ENCODE measurements at places on chromosomes 6 and 20.

DNA sequence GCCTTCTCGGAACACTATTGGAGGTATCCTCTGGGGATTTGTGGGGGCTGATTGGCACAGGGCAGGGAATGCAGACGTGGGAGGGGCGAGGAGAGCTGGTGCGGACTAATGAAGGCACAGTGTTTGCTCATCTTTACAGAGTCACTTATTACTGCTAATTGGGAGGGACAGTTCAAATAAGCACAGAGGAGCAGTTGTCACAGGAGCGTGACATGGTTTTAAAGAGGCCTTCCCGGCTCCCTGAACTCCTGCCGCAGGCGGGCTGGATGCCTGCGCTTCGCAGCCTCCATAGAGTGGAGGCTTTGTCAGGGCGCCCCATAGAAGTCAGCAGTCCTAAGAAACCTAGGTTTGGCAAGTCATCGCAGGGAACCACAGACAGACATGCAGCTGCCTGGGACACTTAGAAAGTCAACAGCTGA, 149.6 kb downstream of the LINC00237 start:
- no peak for DNase-seq

- no peak for DNase-seq
Observed at GRCh38 chr20:12047838-12048432, 130.2 kb downstream of the BTBD3 start.

DNA sequence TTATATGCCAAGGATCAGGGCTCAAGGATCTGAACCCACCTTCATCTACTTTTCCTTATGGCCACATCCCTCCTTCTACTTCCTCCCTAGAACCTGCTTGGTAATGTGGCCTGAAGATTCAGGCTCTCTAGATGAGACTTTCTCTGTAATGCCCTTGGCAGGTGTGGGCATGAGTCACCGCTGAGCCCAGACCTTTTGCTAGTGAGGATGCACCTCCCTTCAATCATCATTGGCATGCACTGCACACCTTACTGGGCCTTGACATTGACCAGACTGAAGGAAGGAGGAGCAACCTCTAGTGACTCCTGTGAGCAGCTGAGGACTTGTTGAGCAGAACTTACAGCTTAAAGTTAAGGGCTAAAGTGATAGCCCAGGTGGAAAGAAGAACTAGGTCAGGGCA, 405.3 kb downstream of the MAFB start:
- DNase-seq: no peak

DNA sequence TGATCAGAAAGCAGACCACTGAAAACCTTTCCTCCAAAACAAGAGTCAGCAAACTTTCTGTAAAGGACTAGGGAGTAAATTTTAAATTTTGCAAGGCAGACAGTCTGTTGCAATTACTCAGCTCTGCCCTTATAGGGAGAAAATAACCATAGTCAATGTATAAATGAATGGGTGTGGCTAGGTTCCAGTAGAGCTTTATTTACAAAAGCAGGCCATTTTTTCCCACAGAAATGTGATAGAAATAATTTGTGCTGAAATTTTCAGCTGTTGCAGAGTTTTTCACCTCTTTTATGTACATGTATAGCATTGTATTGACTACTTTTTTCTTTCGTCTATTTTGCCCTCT, 7.7 kb downstream of the AMD1 start:
- no peak for DNase-seq

DNA sequence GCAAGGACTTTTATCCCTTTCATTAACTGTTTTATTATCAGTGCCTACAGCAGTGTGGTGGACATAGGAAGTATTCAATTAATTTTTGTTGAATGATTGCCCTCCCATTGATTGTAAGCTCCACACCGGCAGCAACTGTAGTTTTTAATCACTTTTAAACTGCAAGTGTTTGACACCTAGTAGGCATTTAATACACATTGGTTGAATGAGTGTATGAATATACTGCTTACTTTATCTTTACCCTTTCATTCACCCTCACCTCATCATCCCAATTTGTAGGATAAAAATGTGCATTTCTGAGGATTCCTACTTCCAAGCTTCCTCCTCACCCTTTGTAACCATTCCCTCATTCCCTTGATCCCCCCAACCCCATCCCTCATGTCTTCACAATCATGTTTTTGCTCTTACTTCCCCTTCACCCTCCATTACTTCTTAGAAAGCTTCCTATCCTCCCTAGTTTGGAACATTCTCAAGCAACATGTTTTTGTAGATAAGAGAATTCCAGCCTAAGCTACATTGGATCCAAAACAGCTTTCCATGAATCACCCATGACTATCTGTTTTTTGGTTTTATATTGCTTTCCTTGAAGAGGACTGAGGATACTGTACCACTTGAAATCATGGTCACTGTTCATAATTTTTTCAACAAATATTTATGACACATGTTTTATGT, 955 bp upstream of the SLC26A8 start:
- no peak for DNase-seq

DNA sequence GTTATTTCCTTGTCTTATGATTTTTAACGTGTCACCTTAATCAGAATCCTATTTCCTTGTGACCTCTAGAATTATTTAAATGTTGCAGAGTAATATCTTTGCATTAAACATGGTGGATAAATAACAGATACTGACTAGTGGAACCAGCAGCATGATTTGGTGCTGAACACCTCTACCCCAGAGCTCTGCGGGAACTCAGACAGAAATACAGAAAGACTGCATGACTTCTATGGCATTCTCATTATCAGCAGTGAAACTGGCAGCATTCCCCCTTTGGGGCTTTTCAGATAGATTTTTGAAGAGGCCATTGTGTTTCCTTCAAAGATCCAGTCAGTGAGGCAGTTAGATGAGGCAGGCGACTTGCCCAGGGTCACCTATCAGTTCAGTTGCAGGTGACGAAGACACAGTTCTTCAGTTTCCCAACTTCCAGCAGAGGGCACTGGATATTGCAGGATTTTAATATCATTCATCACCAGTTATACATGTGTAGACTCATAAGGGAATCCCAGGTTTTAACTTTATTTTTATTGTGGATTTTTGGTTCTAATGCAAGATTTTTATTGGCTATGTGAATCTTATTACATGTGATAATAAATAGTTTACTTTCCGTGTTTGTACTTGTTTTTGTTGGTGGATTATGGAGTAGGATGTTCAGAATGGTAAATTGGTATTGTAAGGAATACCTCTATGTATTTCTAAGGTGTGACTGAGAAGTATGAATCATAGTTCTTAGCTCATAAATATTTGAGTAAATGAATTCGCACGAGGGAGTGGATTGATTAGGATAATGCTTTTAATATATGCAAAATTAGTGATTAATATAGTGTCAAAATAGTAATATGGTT, 81.3 kb downstream of the AFDN start:
- DNase-seq: no peak

GRCh38 chr20:61002090-61002489, 250.0 kb upstream of the CDH4 start:
- DNase-seq: no peak

DNA sequence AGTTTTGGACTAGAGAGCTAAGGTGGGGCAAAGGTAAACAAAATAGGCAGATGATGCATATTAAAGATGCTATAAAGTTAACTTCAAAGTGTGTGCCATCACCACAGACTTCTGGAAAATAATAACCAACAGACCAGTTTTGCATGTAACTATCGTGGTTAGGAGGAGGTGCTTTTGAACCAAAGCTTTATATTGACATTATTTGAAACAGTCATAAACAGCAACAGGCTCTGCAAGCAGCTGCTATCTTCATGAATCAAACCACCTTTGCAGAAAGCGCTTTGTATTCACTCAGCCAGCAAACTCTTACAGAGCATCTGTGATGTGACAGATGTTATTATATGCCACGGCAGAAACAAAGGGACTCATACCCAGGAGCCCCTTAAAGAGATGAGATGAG, 81.9 kb downstream of the CRYBG1 start:
- DNase-seq: no peak

DNA sequence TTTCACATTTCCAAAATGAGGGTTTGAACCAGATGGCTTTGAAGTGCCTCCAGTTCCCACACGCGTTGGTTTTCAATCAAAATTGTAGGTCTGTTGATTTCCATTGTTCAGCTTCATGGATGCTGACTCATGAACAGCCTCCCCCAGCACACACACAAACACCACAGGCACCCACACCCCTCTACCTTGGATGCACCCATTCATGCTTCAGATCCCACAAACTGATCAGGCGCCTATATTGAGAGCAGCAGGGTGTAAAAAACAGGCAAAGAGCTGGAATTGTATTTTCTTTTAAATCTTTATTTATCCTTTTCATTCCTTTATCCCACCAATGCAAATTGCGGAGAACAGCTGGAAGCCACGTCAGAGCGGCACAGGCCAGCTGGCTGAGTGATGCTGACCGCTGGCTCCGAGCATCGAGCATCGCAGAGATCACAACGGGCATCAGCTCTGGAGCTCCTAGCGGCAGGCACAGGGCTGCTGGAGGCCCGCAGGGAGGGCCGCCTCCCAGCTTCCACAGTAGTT, 29.3 kb upstream of the TBC1D7 start:
- DNase-seq: no peak

DNA sequence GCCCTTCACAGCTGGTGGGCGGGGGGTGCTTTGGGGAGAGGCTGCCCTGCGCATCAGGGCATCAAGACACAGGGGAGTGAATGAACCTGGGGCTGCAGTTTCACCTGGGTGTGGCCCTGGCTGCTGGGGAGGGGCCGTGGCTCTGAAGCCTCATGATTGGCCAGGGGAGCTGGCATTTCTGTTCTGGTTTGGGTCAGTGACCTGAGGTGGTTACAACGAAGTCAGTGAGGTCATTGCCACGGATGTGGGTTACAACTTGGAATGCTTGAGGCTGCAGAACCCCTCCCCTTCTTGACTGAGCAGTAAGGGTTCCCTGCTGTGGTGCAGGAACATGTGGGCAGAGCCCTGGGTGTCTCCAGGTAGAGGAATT, 3.0 kb downstream of the TCEA2 start:
- no peak for DNase-seq

DNA sequence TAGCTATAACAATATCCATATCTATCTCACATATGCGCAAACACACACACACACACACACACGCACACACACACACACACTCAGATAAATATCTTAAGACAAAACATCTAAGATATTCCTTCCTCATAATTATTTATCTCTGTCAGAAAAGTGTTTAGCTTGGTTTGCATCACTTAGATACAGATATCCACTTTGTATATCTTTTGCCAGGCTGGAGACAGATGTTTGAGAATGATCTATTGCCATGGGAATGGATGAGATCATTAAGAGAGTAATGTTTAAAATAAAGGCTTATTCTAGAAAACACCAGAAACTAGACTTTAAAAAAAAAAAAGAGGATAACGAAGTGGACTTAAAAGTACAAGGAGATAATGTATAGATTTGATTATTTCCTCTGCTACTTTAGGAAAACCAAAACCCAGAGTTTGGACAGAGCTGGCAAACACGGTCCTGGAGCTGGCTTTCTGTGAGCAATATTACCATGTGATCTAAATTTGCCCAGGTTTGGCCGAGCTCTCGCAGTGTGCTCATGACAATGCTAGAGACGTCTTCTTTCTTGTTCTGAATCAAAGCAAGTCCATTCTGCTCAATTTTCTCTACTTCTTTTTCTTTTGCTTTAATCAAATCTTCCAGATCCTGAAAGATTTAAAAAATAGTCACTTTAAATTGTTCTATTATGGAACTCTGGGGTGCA, 411.8 kb downstream of the SYNE1 start:
- no peak for DNase-seq

- no peak for DNase-seq
Observed at GRCh38 chr20:19789446-19789845, 31.4 kb downstream of the RIN2 start.

- no peak for DNase-seq
Observed at GRCh38 chr6:14476793-14477531, 359.4 kb downstream of the CD83 start.

GRCh38 chr6:16136621-16137450, 8.0 kb downstream of the MYLIP start:
- peak; percentile 61 for DNase-seq

GRCh38 chr20:46343348-46343974, 35.2 kb upstream of the CDH22 start:
- DNase-seq: no peak

GRCh38 chr6:42409581-42409980, 42.1 kb downstream of the TRERF1 start:
- DNase-seq: no peak

DNA sequence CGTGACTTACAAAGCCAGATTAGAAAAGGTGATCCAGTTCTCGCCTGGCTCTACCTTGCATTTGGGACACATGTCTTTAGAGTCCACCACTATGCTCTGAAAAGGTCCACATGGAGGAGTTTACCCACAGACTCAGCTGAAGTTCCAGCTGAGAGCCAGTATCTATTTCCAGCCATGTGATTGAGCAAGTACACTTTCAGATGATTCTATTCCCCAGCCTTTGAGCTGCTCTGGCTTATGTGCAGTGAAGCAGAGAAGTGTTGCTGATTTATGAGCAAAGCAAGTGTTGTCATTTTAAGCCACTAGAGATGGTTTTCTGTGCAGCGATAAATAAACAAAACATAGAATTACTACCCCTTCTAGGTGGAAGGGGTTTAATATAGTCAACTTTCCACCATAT, 520.8 kb upstream of the RNF217 start:
- no peak for DNase-seq

DNA sequence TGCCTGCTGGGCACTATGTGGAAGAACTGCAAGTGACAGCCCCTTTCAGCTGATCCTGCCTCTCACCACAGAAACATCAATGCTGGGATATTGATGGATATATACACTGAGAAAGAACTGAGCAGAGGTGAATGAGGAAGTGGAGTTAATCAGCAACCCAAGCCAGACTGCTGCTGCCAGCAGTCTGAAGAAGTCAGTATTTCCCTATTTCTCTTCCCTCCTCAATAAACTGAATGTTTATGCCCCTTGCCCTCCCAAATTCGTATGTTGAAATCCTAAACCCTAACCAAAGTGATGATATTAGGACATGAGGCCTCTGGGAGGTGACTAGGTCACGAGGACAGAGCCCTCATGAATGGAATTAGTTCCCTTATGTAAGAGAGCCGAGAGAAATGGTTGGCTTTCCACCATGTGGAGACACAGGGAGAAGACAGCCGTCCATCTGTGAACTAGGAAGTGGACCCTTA, 76.3 kb downstream of the CDK19 start:
- DNase-seq: no peak

GRCh38 chr20:11847827-11848226, 69.9 kb upstream of the BTBD3 start:
- no peak for DNase-seq

DNA sequence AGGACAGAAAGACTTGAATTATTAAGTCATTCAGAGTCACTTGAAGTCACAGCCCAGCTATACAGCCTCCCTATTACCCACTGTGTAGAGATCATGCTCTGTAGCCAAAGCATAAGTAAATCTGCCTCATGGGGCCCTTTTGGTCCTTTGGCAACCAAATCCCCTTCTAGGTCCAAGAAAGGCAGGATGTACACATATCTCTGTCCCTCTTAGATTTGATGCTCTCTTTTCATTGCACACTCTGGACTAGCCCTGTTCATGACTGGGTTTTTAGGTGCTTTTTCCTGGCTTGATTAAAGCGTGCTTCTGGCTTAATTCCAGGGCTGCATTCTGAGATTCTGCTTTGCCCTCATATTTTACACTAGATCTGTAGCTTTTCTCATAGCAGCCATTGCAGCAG, 296.8 kb downstream of the TENT5A start:
- DNase-seq: no peak

GRCh38 chr20:57787151-57787989, 77.6 kb upstream of the PMEPA1 start:
- no peak for DNase-seq
